ENCODE measurements at places on chromosomes 16 and 17.
A peak's percentile ranks its signal among the peaks of the same experiment; 100 is the strongest.

GRCh38 chr16:20883554-20884239 is 16.5 kb downstream of the DCUN1D3 start:
- DNase-seq: no peak

DNA sequence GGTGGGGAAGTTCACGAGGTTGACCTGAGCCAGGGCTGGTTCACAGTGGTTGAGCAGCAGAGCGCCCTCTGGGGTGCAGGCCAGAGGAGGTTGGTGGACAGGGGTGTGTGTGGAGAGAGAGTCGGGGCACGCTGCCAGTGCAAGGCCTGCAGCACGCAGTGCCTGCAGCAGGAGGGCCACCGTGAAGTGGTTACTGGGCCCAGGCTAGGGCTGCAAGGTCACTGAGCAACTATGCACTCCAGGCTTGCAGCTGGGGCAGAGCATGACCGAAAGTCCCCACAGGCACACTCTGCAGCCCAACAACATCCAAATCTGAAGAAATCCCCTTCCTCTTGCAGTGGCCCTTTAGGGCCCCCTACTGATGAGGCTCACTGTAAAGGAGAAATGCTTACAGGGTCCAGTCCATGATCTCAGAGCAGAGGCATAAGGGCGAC is 89.1 kb upstream of the NOL11 start:
- no peak for DNase-seq

DNA sequence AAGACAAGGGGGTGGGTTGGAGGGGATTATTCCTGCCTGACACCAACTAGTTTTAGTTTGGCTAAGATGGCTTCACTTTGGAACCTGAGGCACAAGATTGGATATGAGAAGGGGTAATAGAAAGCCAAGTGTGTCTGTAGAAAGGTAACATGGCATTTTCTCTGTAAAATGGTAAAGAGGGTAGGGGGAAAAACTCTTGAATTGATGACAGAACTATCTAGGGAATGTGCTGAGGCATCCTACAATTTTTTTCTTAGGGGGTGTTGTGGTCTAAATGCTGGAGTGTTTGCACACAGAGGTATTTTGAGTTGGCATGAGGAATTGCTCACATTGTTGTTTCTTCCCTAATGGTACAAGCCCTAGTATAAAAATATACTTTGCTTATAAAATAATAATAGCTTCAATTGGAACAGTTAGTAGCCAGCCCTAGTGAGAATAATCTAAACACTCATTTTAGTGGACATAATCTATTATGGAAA is 25.8 kb downstream of the YPEL2 start:
- no peak for DNase-seq

- no peak for DNase-seq
Observed at GRCh38 chr17:41649923-41650519, 25.6 kb upstream of the KRT17 start.

DNA sequence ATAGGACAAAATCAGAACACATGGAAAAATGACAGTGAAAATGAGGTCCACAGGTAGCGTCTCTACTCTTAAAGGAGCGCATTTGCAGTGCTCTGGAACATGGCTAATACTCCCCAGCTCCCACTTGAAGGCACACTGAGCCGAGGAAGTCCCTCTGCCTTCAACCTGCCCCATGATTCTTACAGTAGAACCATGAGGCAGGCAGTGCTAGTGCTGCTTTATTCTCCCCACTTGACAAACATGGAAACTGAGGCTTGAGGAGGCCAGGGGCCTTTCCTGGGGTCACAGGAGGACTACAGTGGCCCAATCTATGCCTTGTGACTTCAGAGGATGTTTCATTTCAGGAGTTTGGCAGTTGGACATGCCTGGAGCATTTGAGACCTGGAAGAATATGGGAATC is 244.1 kb upstream of the MAF start:
- no peak for DNase-seq

DNA sequence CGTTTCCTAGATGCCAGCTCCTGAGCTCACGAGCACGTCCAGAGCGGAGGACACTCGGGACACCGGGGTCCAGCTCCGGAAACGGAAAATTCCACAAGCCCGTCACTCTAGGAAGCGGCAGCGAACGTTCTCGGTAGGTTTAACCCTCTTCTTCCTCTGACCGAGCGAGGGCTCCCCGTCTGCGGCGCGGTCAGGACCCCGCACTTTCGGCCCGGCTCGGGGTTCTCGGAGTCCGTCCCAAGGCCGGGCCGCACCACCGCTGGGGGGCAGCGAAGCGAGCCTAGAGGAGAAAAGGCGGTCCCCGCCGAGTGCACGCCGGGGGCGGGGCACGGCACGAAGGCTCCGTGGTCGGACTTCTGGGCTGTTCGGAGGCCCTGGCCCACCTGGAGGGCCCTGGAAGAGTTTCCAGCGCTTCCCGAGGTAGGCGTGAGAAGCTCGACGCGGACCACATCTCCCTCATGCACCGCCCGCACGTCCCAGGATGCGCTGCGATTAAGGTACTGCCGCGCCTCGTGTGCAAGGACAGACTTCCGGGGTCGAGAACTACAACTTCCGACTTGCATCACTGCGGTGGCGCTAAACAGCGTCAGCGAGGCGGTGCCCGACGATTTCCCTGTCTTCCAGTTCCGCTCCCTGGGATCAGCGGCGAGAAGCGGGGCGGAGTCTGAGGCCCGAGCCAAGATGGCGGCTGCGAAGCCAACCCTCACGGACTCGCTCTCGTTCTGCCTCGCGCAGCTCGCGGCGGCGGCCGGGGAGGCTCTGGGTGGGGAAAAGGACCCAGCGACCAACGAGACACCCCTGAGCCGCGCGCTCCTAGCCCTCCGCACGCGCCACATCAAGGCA is at the start of gene ARMC5:
ARMC5 (plus strand) TSS at position 658 of the 843 bp plus-strand sequence; CDS start at position 682, 24 bp downstream.
- DNase-seq: peak; percentile 98

GRCh38 chr16:85511938-85512807 is 100.9 kb upstream of the GSE1 start:
- no peak for DNase-seq

GRCh38 chr17:31111183-31111582 is 16.4 kb downstream of the NF1 start:
- no peak for DNase-seq

GRCh38 chr17:82216301-82217119 is 3.9 kb upstream of the CCDC57 start:
- peak; percentile 33 for DNase-seq

- no peak for DNase-seq
Observed at GRCh38 chr17:44557651-44558285, 484 bp downstream of the FZD2 start.

DNA sequence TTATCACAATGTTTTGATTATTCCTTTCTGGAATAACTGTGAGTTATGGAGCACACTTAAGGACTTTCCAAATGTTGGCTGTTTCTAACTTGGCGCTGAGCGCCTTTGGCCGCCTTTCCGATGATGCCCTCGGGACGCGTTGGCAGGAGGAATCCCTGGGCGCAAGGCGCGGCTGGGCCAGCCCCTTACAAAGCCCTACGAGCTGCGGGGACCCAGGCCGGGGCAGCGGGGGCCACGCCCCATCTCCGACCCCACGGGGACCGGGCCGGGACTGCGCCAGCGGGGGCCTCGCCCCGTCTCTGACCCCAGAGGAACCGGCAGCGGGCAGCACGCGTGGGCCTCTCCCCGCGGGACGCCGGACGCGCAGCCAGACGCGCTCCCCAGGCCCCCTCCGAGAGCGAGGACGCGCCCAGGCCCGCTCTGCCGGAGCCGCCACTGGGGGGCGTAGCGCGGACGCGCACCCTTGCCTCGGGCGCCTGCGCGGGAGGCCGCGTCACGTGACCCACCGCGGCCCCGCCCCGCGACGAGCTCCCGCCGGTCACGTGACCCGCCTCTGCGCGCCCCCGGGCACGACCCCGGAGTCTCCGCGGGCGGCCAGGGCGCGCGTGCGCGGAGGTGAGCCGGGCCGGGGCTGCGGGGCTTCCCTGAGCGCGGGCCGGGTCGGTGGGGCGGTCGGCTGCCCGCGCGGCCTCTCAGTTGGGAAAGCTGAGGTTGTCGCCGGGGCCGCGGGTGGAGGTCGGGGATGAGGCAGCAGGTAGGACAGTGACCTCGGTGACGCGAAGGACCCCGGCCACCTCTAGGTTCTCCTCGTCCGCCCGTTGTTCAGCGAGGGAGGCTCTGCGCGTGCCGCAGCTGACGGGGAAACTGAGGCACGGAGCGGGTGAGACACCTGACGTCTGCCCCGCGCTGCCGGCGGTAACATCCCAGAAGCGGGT is at the start of gene GAA:
GAA (plus strand) TSS at position 571 of the 935 bp plus-strand sequence. CDS start 3,006 bp downstream, outside the sequence.
- DNase-seq: peak; percentile 78

- DNase-seq: no peak
Observed at GRCh38 chr17:33079201-33079600, 87.6 kb downstream of the SPACA3 start.

- DNase-seq: no peak
Observed at GRCh38 chr16:87966064-87966645, 14.9 kb downstream of the BANP start.

DNA sequence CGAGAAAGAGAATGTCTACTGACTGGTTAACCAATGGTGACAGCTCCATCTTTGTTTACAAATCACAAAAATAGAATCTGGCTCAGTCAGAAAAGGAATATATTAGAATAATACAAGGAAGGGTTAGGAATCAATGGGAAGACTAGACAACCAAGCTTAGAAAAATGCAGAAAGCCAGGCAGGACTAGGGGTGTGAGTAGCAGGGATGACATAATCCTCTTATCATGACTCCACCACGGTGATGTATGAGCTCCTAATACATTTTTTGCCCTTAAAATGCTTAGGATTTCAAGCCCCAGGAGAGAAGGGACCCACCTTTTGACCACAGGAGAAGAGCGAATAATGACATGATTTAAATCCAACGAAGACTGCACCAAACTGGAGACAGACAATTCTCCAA is 252.3 kb downstream of the CHD9NB start:
- DNase-seq: no peak

DNA sequence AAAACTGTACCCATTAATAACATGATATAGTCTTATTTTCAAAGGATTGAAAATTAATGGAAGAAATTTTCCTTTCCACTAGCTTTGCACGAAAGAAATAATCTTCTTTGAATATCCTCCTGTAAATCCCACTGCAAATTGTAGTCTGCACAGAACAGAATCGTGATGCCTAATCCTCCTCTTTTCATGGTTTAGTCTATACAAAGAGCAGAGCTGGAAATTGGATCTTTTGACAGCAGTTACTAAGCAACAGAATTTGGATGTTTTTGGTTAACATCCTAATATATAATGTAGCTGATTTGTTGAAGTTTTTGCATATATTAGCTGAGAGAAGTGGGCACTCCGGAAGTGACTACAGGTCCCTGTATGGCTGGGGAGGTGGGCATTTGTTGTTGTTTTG is 98.6 kb downstream of the WNT3 start:
- no peak for DNase-seq

DNA sequence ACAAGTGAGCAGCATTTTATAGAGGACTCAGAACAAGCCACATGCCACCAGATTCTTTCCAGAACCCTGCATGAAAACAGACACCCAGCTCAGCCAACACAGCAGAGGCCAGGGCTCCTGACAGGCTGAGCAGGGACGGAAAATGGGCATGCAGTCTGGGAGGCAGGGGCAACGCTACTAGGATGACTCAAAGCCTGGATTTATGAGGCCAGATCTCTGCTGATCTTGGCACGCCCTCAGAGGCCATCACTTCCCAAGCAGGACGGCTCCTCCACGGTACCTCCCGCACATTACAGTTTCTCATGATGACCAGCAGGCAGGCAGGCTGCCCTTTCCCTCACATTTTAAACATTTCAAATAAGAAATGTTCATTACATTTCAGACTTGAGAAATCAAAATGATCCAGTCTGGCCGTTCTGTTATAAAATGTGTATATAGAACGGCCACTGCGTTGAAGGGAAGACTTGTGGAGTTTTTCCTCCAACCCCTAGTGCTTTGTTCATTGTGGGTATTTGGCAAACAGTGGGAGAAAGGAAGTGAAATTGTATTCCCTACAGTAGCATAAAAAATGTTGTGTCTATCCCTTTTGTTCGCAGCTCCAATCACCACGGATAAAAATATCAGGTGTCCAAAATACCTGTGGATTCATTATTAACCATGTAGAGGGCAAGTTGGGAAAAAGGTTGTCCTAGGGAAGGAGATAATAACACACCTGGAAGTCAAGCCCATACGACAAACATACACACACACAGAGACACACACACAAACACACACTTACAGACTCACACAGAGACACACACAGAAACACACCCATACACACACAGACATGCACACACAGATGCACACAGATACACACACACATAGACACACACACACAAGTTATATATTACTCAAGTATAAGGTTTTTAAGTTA is 64.8 kb upstream of the ADAMTS18 start:
- DNase-seq: no peak

DNA sequence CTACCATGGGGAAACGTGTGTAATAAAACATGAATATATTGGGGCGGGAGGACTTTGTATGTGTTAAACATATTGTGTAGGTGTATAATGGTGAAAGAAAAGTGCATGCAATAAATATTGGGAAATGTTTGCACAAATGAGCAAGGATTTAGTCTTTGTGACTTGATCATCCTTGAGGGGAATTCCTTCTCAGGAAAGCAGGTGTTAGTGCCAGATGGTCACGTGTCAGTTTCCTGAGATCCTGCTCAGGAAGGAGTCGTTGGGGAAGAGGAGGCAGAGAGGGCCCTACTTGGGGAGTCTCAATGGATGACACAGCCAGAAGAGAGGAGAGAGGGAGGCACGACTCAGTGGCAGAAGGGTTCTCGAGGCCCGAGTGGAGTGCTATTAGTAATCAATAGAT is 53.2 kb downstream of the MSI2 start:
- DNase-seq: no peak

DNA sequence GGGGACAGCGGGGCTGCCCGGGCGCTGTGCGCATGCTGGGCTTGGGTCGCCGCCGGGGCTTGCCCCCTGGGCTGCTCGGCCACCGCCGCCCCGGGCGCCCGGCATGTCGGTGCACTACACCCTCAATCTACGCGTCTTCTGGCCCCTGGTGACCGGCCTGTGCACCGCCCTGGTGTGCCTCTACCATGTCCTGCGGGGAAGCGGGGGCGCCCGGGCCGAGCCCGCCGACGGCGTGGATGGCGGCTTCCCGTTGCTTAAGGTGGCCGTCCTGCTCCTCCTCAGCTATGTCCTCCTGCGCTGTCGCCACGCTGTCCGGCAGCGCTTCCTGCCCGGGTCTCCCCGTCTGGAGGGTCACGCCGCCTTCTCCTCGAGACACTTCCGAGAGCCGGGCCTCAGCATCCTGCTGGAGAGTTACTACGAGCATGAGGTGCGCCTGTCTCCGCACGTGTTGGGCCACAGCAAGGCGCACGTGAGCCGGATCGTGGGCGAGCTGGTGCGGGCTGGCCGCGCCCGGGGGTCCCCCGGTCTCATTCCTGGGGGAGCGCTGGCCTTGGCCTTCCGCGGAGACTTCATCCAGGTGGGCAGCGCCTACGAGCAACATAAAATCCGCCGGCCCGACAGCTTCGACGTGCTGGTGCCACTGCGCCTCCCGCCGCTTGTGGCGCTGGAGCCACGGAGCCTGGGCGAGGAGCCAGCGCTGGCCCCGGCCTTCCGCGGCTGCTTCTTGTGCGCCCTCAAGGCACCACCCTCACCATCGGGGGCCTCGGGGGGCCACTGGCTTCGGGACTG is 789 bp downstream of the ITPRIPL2 start:
- no peak for DNase-seq

- DNase-seq: no peak
Observed at GRCh38 chr16:19330841-19331397, 45.4 kb downstream of the CLEC19A start.

- no peak for DNase-seq
Observed at GRCh38 chr16:28308794-28309584, 16.7 kb downstream of the SBK1 start.

GRCh38 chr16:68299571-68300453 is 10.9 kb downstream of the SLC7A6OS start:
- no peak for DNase-seq

- no peak for DNase-seq
Observed at GRCh38 chr17:19538095-19539039, 4.7 kb downstream of the SLC47A1 start.
